Right ventricle myocardium superior (tissue), 1 donor: ENCODE measurements at places on chromosomes 2 and 18. TPM values are rescaled to one million over a fixed set of nuclear protein-coding genes. Genes with fewer than 3 reads are reported as not detected.

GRCh38 chr2:182014284-182014683 lies 28.6 kb downstream of the PPP1R1C start:
- peak; percentile 27 for DNase-seq

- DNase-seq = no peak
Measured at GRCh38 chr18:50665015-50665414, 105.1 kb downstream of the MAPK4 start.

DNA sequence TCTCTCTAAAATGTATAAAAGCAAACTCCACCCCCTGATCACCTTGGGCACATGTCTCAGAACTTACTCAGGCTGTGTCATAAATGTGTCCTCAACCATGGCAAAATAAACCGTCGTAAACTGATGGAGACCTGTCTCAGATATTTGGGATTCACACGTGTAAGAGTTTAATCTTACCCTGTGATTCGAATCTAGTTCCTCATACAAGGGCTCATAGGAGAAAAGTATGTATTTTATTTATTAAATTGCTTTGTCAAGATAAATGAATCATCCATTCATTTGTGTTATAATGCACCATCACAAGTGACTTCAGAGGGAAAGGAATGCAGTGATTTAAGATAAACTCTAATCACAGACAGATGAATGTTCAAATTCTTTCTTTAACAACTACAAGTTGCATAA lies 712.5 kb upstream of the LRATD1 start:
- no peak for DNase-seq

GRCh38 chr18:26074246-26074645 lies 16.2 kb downstream of the SS18 start:
- no peak for DNase-seq

DNA sequence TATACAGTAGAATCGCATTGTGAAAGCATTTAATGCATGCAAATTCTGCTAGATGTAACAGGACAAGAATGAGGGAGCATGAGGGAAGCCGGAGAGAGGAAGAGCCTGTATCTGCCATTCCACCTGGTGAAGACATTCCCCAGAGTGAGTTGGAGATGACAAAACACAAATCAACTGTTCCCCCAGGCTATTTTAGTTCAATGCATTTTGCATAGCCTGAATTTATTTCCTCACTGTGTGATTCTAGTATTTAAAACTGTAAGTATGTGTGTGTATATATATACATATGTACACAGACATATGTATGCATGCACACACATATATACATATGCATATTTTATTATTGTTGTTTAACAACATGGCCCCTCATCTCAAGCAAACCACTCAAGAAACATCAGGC lies 54.7 kb downstream of the CCDC68 start:
- no peak for DNase-seq

DNA sequence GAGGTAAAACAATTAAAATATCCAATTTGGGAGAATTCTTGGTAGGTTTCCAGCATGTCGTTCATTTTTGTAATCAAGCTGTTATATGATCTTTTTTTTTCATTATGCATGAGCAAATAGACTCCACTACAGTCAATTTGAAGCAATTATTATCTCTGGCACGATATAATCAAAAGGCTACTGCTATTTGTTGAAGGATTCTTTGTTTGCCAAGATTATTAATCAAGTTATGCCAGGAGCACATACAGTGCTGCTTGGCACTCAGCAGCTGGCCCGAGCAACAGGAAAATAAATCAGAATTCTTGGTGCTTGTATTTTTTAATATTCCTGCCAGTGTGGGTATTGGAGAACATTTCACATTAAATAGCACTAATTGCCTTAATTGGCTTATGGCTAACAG lies 279.5 kb downstream of the RND3 start:
- no peak for DNase-seq

Gene MC5R
- not detected for total RNA-seq

Gene CD207
- total RNA-seq = not detected
